ENCODE measurements at places on chromosomes 4 and X.

DNA sequence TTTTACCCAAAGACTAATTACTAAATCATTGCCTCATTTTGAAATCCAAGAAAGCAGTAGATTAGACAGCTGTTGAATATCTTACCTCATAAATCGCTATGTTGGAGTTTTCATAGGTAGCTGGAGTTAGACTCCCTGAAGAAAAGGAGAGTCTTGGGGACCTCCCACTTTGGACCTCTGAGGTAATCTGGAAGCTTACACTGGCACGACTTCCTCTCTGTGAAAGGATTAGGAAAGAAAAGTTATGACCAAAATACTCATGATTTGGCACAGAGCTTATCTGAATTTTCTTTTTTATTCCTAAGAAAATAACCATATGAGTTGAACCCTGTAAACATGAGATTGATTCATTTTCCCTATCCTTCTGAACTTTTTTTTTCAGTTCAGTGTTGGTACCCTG, 40.6 kb downstream of the GUCY2F start:
- DNase-seq, result no peak

GRCh38 chr4:2929469-2929868, 33.7 kb downstream of the NOP14 start:
- no peak for DNase-seq

- DNase-seq, result no peak
Observed at GRCh38 chr4:54423066-54423465, 194.0 kb downstream of the PDGFRA start.

DNA sequence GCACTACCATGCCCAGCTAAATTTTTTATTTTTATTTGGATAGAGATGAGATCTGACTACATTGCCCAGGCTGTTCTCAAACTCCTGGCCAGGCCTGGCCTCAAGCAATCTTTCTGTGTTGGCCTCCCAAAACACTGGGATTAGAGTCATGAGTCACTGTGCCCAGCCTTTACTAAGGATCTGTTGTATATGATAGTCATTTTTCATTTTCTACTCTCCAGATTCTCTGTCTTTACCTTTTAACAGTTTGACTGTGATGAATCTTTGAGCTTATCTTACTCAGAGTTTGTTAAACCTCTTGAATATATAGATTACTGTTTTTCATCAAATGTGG, 161.8 kb downstream of the FNIP2 start:
- no peak for DNase-seq

GRCh38 chrX:30659421-30659820, 6.2 kb downstream of the GK start:
- DNase-seq, result no peak

Data from D721Med (cell line).